ENCODE measurements at places on chromosomes 1 and 21.

DNA sequence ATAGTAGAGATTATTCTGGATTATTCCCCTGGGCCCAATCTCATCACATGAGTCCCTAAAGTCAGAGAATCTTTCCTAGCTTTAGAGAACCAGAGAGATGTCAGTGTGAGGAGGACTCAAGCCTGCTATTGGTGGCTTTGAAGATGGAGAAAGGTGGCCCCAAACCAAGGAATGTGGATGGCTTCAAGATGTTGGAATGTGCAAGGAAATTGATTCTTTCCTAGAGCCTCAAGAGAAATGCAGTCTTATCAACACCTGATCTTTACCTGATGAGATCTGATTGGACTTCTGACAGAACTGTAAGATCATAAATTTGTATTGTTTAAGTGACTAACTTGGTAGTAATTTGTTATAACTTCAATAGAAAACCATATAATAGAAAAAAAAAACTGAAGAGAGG, 51.0 kb downstream of the NME7 start:
- no peak for DNase-seq

DNA sequence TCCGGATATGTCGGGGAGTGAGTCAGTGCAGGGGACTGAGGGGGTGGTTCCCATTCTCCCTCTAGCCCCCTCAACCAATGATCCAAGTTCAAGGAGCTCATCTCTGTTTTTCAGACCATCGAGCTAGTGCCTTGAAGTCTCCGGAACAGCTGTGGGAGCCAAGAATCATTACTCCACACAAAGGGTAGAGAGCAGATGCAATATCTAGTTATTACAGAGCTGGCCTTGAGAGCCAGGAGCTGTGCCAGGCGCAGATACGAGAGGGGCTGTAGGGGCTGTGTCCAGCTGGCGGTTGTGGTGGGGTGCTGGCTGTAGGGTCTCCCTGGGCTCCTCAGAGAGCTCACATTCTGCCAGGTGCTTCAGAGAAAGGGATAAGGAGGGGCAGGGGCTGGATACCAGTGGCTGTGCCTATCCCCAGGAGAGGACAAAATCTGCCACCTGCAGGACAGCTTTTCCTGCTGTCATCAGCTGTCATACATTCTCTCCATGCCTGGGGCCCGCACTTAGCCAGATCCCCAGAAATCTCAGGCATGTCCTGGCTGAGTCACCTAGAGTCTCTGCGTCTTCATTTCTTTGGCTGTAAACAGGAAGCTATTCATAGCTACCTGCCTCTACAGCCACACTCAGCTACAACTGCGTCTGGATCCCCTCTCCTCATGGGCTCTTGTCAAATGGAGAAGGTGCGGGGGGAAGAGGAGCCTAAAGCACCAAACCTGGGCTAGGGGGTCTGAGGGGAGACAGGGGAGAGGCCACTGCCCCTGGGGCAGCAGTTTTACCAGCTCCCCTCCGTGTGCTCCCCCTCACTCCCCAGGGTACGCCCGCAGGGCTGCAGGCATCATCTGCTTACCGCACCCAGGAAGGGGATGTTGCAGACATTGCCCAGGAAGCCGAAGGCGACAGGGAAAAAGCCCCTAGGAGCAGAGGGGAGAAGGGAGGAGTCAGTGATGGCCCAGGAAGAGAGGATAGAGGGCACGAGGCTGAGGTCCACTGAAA, 2.4 kb upstream of the KISS1 start:
- DNase-seq: no peak

GRCh38 chr1:17081439-17081838, 27.6 kb upstream of the SDHB start:
- DNase-seq: no peak

DNA sequence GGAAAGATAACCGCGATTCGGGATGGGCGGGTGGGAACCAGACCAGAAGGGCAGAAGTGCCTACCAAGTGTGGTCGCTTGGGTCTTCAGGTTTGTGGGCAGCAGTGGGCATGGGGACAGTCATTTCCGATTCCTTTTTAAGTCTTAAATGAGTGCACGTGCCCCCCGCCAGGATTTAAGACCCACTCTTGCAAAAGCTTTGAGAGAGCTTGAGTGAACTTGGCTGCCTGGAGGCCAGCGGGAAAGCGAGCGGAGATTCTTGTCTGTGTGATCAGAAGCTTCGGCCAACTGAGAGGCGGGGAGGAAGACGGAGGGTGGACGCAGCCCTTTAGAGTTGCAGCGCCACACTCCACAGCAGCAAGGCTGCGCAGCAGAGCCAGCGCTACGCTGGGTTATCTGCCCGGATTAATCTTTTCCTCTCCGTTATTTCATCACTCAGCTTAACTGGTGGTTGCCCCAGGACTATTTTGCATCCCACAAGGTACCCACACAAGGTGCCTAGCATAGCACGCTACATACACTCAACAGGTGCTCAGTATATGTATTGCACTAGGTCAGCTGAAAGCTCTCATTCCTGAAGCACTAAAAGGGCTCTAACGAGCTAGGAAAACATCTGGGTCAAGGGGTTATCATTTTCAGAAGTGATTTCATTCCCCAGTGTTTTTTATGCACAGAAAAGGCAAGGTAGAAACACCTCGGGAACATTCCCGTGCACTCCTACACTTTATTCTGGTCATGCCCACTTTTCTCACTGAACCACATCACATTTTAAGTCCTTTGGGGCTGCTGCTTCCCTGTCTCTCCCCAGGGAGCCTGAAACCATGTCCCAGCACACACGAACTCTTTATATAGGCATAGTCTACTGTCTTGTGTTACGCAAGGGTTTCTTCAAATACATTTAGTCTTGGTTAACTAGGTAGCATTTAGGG, 1.5 kb upstream of the BATF3 start:
- DNase-seq: peak; percentile 56

DNA sequence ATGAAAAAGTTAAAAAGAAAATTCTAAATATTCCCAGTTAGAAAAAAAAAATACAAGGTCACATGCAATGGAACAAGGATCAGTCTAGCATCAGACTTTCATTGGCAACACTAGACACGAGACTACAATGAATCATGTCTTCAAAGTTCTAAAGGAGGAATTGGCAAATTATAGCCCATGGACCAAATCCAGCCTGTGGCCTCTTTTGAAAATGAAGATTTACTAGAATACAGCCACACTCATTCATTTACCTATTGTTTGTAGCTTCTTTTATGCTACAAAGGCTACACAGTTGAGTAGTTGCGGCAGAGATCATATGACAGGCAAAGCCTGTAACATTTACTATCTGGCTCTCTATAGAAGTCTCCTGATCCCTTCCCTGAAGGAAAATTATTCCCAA, 71.4 kb downstream of the MRPL39 start:
- DNase-seq: no peak

DNA sequence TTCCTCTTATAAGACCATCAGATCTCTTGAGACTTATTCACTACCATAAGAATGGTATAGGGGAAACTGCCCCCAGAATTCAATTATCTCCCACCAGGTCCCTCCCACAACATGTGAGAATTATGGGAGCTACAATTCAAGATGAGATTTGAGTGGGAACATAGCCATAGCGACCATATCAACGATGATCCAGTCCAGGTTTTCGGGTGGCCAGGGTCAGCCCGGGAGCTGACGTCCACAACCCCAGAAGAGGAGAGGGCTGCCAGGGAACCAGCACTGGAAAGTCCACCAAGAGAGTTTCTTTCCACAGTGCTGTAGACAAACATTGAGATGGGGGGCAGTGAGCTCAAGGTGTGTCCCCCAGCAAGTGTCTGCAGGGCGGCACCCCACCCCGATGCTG, 88.4 kb downstream of the VWA5B1 start:
- DNase-seq: no peak

DNA sequence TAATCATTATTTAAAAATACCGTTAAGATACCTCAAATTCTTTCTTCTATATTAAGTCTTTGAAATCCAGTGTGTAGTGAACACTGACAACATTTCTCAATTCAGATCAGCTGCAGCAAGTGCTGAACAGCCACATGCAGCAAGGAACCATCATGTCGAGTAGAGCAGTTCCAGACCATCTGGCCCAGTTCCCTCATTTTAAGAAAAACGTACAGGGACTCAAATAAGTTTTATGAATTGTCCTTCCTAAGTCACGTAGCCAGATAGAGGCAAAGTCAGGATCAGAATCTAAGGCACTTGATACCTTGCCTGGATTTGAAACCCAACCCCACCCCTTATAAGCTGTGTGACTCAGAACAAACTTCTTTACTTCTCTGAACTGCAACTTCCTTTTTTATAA, 132.4 kb downstream of the PROX1 start:
- no peak for DNase-seq

- DNase-seq: peak; percentile 94
Measured at GRCh38 chr1:109099938-109100773, 9.6 kb downstream of the TMEM167B start.

DNA sequence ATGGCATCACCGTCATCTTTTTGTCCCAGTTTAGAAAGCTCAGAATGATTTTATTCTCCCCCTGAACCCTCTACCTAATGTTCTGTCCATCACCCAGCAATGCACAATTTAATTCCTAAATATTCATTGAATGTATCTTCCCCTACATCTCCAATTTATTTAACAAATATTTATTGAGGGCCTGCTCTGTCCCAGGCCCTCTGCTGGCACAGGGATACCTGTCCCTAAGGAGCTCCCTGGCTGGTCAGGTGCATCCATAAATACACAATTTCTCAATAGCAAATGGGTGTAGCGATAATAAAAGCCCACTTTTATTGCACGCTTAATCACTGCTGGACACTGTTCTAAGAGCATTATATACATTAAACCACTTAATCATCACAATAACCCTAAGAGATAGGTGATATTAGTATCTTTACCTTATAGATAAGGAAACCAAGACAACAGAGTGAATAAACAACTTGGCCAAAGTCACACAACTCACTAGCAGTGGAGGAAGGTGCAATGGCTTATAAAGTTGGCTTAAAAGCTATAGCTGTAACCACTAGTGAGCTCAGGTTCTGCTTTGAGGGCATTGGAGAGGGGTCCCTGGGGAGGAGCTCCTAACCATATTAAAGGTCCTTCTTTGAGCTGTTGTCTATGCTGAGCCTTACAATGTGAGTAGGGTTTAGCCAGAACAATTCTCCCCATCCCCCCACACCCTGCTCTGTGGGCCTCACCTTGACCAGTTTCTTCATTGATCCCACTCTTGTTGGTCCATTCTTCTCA, 126.3 kb upstream of the JUN start:
- DNase-seq: no peak

GRCh38 chr1:79113836-79114235, 107.3 kb upstream of the ADGRL4 start:
- DNase-seq: no peak

DNA sequence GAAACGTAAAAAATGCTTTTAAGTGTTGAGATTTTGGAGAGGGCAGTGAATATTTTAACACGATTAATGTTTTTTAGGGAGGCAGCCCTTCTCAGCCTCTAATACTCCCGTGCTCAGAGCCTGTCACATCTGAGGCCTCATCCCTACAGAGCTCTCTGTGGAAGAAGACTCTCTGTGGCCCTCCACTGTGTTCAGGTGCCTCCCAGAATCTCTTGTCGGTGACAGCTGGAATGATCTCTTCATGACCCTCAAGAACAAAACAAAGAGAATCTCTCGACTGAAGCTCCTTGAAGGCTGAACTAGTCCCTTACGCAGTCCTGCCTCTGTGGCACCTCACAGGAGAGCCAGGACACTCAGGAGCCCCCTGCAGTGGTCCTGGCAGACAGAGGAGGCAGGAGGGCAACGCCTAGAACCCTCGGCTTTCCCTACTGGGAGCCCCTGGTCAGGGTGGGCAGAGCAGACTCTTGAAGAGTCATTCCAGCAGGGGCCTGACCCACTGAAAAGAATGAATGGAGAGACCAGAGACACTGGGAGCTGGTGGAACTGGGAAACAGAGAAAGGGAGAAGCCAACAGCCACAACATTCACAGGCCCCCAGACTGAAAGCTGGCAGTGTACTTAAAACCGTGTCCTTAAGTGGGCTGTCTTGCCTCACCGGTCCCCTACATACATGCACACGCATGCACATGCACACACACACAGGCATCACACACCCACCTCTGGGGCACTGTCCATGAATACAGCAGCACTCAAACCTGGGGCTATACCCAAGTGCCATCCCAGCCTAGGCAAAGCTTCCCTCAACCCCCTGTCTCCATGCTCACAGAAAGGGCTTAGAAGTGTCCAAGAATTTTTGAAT, 67.5 kb upstream of the ANGPTL1 start:
- DNase-seq: no peak

- DNase-seq: no peak
Measured at GRCh38 chr1:212930986-212931678, 19.2 kb upstream of the VASH2 start.

DNA sequence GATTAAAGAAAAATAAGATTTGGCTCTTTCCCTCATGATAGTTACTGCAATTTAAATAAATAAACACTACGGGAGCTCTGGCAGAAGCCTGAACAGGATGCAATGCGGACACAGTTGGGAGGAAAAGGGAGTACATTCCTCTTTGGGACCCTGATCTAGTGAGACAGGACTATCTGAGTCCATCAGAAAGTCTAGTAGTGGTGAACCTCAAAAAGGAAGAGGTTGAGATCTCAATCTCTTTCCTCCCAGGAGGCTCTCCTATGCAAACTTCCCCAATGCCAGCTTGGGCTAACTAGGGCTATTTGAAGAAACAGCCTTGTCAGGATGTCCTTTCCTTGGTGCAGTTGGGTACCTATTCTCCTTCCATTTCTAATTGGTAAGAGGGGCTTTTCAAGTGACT, 4.9 kb upstream of the ABCD3 start:
- no peak for DNase-seq

DNA sequence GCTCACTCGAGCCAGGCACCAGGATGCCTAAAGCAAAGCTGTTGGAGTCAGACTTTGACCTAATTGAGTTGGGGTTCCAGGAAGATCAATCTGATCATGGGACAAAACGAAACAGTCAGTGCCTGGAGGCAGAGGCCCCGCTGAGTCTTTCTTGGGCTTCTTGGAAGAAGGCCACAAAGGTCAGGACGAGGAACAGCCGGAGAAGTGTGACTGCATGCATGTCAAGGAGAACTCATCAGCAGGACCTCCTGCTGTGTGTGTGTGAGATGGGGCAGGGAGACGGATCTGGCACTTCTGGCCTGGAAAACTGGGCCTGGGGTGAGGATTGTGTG, 190.8 kb downstream of the CAMTA1 start:
- no peak for DNase-seq

DNA sequence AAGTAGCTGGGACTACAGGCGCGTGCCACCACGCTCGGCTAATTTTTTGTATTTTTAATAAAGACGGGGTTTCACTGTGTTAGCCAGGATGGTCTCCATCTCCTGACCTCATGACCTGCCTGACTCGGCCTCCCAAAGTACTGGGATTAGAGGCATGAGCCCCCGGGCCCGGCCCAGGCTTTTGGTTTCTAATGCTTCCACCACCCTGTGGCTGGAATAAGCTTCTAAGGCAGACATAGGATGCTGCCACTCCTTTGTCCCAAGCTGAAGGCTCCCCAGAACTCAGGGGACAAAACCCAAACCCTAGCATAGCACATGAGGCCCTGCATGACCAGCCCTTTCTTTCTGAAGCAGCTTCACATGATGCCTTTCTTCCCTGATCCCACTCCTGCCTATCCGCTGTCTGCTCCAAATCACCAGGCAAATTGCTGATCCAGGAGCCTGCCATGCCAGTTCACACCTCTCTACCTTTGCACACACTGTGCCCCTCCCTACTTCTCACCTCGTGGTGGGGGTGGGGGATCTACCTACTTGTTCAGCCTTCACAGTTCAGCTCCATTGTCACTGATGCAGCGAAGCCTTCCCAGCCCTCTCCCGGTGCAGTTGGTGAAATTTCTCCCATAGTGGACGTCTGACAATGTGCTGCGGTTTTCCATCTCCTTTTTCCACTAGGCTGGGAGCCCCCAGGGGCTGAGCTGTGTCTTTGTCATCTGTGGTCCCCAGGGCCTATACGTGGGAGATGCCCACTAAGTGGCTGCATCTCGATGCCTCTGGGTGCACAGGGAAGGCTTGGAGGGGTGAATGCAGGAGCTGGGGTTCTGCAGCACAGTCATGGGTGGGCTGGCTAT, 6.9 kb downstream of the PTPRU start:
- DNase-seq: no peak
